ENCODE measurements at places on chromosomes 3 and 15.
A peak's percentile ranks its signal among the peaks of the same experiment; 100 is the strongest.

GRCh38 chr3:180403156-180403555 is 198.8 kb upstream of the TTC14 start:
- DNase-seq: no peak

GRCh38 chr3:15629860-15630597 is 28.5 kb downstream of the BTD start:
- peak; percentile 45 for DNase-seq

GRCh38 chr15:29323557-29323956 is 53.9 kb upstream of the NSMCE3 start:
- no peak for DNase-seq

DNA sequence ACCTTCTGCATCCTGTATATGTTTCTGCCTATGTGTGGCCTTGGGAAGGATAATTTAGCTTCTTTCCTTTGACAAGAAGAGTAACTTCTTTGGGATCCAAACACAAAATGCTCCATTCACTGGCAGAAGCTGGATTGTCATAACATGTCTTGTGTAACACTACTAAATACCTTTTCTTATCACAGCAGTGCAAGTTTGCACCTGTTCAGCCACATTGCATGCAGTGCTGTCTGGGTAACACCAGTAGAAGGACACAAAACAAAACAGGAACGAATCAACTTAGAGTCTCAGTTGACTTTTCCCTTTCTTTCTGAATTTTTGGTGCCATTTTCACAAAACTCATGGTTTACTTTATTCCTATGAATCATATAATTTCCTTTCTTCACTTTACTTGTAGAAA is 43.6 kb upstream of the TNIK start:
- no peak for DNase-seq

DNA sequence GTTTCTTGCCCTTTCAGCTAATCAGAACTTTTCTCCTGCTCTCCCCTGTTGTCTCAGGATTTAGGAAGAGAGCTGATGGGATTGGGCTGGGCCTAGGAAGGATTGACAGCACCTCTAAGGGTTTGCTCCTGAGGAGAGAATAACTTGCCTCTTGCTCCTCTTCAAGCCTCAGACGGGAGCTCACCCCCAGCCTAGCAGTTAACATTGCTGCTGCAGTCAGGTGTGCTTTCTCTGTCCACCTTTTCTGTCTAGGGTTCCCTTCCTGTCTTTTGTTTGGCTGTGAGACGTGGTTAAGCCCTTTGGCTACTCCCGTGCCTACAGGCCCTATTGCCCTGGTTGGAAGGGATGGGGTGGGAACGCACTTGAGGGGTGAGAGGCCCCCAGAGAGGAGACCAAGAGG is 20.1 kb downstream of the TMEM108 start:
- DNase-seq: no peak

DNA sequence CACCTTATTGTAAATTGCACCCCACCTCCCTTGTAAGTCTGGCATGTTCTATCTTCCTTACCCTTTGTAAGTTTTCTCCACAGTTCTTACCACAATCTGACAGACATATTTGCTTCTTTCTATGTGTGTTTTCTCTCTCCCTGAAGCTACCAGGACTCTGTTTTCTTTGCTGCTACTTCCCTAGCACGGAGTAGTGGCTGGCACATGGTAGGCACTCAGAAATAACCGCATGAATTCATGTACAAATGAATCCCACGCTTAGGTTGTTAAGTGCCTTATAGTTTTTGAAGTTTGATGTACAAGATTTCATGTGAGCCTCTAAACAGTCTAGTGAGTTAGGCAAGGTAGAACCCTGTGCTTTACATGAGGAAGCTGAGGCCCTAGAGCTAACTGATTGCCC is 178.4 kb upstream of the CTDSPL start:
- no peak for DNase-seq

DNA sequence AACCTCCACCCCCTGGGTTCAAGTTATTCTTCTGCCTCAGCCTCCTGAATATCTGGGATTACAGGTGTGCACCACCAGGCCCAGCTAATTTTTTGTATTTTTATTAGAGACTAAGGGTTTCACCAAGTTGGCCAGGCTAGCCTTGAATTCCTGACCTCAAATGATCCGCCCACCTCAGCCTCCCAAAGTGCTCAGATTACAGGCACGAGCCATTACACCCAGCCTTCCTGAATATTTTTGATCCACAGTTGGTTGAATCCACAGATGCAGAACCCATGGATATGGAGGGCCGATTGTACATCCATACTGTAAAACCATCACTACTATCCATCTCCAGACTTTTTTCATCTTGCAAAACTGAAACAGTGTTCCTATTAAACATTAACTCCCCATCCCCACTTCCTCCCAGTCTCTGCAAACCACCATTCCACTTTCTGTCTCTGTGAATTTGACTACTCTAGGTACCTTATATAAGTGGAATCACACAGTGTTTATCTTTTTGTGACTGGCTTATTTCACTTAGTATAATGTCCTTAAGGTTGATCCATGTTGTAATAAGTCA is 8.2 kb upstream of the TMEM62 start:
- no peak for DNase-seq

DNA sequence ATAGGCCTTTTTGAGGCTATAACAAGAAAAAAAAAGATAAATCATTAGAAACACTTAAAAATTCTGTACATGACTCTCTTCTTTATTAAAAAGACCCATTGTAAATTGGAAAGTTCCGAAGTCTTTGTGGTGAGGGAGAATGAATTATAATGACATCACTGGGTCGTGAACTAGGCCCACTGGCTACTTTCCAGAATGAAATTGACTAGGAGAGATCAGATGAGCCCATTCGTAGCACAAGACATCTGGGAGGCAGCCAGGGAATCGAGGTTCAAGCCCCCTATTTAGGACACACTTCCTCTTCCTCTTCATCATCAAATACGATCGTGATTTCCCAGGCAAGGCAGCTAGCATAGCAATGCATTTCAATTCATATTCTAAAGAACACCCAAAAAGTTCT is 889.8 kb upstream of the NR2F2 start:
- DNase-seq: no peak

GRCh38 chr3:40770061-40770460 is 245.3 kb downstream of the ZNF621 start:
- no peak for DNase-seq

GRCh38 chr3:133956982-133957381 is 61.3 kb upstream of the RAB6B start:
- DNase-seq: no peak

DNA sequence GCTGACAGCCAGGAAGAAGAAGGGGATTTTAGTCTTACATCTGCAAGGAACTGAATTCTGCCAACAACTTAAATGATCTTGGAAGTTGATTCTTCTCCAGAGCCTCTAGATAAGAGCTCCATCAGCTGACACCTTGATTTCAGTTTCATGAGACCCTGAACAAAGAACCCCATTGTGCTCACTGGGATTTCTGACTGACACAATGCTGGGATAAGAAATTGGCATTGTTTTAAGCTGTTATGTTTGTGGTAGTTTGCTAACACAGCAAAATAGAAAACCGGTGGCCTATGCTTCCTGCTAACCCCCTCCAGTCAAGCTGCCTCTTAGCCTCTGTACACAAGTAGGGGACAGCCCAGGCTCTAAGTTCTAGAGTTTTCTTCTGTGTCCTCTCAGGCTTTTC is 36.2 kb downstream of the MASP1 start:
- no peak for DNase-seq

GRCh38 chr3:113243071-113243470 is 31.7 kb downstream of the BOC start:
- DNase-seq: no peak

DNA sequence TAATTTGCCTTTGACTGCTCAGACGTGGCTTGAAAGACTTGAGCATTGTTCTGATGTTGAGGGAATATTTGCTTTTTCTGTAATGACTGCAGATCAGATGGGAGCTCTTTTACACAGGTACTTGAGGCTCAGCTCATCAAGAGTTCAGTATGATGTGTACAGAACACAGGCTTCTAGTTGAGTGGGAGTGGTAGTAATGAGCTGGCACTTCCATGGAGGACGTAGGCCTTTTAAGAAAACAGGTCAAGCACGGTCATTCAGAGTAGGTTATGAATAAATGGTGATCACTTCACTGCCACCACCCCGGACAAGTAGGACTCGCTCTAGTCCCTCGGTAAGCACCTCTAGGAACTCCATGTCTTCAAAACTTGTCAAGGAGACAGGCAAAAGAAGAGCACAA is 8.8 kb downstream of the EMC4 start:
- DNase-seq: no peak

- DNase-seq: no peak
These were observed 36.5 kb downstream of the FAM98B start for GRCh38 chr15:38490242-38490922.
